ENCODE measurements at places on chromosomes 11 and 22.
A peak's percentile ranks its signal among the peaks of the same experiment; 100 is the strongest.

DNA sequence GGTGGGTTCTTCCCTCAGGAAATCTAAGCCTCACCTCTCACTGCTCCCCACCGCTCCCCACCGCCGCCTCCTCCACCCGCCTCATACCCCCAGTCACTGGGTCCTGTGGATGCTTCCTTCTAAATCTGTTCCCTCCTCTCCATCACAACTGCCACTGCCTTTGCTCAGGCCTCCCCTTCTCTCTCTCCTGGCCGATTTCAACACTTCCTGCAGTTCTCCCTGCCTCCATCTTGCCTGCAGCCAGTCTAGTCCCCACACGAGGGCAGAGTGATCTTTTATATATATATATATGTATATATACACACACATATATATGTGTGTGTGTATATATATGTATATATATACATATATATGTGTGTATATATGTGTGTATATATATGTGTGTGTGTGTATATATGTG lies 27.8 kb downstream of the CREB3L1 start:
- no peak for DNase-seq

- DNase-seq = no peak
Observed at GRCh38 chr11:77109236-77110019, 6.8 kb downstream of the OMP start.

- DNase-seq = no peak
Observed at GRCh38 chr22:23591846-23592245, 11.8 kb upstream of the IGLL1 start.

DNA sequence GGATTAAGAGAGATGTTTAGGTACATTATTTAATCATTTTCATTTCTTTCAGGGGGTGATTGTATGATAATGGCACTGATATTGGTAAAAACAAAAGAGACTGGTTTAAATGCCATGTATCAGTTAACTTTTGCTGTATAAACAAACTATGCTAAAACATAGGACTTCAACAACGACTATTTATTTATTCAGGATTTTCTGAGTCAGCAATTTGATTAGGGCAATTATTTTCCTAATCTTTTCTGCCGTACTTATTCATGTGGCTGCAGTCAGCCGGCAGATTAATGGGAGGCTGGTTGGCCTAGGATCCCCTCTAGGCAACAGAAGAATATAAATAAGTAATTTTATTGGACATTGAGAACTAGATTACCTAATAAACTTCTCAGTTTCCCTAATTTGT lies 661.7 kb upstream of the RAG2 start:
- DNase-seq = no peak

DNA sequence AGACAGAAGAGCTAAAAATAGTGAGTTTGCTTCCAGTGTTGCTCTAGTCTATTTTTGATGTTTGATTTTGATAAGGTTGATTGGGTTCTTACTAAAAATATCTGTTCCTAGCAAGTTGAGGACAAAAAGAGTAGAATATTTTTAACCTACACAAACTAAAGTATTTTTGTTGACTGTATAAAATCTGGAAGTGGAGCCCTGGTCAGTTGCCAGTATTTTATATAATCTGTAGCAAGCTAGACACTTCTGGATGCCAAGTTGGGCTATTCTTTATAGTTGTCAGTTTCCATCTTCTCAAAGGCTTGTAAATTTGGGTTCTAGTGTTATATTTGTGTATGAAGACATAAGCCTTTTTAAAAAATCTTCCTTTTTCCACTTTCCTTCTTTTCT lies 56.7 kb downstream of the HSD17B12 start:
- DNase-seq = peak; percentile 8

DNA sequence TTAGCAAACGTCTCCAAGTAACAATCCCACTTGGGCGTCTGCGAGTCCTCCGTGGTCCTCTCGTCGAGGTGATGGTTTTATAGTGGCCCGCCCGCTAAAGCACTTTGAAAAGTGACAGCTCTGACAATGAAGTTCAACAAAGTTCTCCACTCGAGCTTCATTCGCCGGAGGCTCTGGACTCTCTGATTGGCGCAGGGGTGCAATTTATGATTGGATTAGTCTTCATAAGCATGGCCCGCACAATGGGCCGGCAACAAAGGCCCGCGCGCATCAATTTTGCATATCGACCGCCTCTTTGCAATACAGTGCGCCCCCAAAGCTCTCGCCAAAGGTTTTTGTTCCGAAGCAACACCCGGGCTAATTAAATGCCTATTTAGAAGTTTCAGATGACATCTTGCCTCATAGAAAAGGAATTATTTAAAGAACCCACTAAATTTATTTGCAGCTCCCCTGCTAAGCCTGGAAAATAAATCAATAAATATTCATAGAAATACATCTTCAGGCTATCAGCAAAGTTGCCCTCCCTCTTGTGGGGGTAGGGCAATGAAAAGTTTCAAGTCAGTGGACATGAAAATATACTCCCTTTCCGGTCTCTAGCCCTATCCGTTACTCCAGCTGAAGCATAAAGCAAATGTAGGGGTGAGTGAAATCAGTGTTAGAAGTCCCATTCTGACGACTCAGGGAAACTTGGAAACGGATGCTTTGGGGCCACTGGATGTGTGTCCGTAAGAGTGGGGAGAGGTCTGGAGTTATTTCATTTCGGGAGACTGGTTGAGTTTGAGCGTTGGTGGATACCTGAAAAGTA lies at the start of gene DBX1:
Gene DBX1 (minus strand): TSS at position 51 of the 805 bp plus-strand sequence. CDS start 151 bp downstream, outside the sequence.
- peak; percentile 26 for DNase-seq

DNA sequence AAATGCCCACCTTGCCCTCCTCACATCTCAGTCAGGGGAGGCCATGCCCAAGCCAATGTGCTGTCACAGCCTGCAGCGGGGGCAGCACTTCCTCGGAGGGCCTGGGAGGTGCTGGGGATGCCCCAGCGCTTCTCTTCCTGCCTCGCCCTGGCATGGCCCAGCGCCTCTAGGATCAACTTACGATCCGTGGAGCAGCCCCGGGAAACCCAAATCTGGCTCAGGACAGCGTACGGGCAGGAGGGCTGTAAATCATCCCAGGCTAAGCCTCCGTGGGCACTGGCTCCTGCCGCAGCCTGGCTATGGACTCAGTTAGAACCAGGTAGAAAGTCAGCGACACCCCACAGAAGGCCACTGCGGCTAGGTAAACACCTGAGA lies 60.9 kb upstream of the EMID1 start:
- no peak for DNase-seq

DNA sequence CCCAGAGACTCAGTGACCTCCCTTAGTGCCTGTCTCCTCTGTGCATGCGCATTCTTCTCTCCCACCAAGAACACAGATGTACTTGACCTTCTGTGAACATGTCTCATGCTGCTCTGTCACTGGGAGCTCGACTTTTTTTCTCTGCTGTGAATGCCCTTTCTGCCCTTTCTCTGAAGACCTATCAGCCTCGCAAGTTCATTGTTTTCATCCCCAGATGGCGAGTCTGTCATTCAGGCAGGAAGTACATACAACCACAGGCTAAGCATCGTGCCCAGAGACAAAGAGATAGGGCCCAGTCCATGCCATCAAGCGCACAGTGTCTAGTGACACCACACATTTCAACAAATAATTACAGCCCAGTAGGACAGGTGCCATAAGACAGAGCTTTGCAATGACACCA lies 50.4 kb upstream of the RAB1B start:
- DNase-seq = no peak
